Activated CD8-positive, alpha-beta memory T cell treated with anti-CD3 and anti-CD28 coated beads for 48 hours (primary cell): ENCODE measurements at places on chromosomes 13 and 19.

DNA sequence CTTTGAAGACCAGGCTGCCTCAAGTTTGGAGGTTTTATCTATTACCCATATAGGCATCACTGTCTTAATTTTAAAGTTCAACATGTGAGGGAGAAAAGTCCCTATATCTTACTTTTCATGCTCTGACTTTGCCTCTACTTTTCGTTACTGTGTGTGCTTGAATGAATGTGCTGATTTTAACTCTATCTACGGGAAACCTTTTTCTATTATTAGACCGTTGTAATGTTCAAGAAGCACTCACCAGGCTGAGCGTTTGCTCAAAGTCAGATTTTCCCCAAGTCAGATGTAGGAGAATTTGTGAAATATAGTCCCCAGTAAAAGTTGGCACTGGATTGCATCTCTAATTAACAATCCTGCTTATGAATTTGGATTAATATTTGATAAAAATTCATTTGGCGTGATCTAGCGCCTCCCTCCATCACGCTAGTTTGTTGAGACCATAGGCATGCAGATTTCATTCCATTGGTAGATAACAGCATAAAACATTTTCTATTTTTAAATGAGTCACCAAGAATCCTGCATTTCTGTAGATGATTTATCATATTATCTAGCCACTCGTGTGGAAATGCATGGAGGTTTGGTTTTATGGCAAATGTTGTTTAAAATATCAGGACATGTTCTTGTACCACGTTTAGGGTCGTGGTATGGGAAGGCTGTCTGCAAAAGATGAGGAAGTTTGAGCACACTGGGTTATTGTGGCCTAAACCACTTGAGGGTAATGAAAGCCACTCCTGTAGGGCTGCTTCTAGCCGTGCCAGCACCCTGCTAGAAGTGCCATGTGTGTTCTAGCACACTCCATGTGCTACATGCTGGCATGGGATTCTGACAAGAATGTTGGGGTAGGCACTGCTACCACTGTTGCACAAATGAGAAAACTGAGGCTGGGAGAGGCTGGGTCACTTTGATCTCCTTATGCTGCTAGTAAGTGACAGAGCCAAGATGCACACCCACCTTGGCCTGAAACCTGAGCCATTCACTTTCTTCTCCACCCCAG, 179.4 kb downstream of the FGF9 start:
- no peak for DNase-seq

GRCh38 chr19:41265395-41266153, 1.4 kb downstream of the HNRNPUL1 start:
- DNase-seq: no peak

DNA sequence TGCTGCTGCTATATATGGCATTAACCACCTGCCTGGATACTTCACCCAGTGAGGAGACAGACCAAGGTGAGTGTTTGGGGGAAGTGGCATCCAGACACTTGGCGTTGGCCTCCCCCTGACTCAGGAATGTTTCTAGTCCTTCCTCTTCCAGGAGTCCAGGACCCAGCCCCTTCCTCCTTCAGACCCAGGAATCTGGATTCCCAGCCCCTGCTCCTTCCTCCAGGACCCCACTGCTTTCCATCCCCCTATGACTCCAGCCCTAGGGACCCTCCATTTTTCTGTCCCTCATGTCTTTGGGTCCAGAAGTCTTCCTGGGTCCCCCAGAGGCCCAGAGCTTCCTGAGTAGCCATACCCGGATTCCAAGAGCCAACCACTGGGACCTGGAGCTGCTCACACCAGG, 2.1 kb downstream of the PRRG2 start:
- DNase-seq: no peak

GRCh38 chr19:40472516-40472915, 5.7 kb downstream of the SPTBN4 start:
- DNase-seq: no peak

DNA sequence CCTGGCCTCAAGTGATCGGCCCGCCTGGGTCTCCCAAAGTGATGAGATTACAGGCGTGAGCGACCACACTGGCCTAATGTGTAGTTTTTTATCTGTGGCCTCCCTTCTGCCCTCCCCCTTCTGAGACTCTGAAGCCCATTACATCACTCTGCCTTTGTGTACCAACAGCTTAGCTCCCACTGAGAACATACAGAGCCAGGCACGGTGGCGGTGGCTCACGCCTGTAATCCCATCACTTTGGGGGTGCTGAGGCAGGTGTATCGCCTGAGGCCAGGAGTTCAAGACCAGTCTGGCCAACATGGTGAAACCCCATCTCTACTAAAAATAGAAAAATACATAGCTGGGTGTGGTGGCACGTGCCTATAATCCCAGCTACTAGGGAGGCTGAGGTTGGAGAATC, 12.6 kb downstream of the NCR1 start:
- DNase-seq: no peak

- no peak for DNase-seq
Observed at GRCh38 chr13:69857183-69857821, 250.3 kb upstream of the ATXN8OS start.

DNA sequence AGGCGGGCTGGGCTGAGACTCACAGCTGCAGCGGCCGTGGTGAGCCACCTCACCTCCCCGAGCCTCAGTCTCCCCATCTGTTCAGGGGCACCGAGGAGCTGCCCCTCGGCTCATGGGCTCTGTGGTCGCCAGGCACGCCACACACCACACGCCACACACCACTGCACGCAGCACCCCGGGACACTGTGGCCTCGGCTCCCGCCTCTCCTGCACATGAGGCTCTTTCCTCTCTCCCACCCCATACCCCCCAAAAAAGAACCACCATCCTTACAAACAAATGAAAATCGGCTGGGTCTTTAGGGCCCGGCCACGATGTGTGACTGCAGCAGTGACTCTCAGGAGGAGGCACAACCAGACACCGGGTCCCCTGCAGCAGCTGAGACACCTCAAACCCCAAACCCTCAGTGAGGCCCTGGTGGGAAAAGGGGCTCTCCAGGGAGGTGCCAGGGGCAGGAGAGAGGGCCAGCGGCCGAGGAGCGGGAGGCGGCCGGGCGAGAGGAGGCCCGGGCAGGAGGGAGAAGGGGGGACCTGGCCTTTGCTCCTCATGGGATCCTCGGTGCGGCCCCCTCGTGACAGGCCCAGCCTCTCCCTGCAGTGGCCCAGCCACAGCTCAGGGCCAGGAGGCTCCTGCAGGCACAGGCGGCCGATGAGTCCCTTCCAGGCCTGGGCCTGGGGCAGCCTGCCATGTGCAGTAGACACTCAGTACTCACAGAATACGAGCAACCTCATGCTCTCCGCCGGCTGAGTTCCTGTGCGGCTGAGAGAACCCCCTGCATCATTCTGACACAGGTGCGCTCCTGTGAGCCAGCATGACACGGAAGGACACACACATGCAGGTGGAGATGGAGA, 66.3 kb downstream of the RASA3 start:
- DNase-seq: no peak

DNA sequence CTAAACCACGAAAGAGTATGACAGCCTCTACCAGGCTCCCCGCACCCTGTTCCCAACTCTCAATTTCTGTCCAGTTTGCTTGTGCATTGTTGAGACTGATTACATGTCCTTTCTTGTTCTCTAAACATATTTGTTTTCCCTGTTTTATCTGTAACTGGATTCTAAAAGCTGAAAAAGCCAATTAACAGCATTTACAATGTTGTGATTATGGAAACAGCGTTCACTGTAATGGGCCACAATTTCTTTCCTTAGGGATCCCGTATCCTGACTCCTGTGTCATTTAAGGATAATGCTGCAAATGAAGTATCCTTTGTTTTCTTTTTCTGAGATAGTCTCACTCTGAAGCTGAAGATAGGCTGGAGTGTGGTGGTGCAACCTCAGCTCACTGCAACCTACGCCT, 20.5 kb downstream of the EBPL start:
- no peak for DNase-seq

GRCh38 chr19:39054091-39054470, 21.7 kb upstream of the FBXO27 start:
- no peak for DNase-seq

DNA sequence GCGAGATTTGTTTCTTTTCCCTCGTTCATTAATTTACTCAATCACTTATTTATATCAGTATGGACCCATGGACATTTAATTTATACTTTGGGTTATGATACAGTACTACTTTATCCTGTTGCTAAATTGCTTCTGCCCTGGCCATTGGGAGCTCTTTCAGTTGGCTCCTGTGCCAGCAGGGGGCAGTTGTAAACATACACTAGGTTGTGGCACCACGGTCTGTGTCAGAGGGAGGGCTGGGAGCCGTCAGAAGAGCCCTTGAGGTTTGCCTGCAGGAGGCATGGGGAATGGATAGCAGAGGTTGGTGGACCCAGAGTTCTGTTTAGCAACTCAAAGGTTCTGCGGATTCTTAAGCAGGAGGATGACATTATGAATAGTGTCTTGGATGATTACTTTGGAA, 94.3 kb downstream of the ERCC5 start:
- no peak for DNase-seq

GRCh38 chr19:10881403-10882107, 10.2 kb downstream of the CARM1 start:
- no peak for DNase-seq
